SK-N-DZ (cell line): ENCODE measurements at places on chromosomes 7 and 10.

GRCh38 chr7:46791188-46791587, 790.7 kb downstream of the TNS3 start:
- DNase-seq: peak; percentile 7

- no peak for DNase-seq
Observed at GRCh38 chr10:108696792-108697477, 1226.4 kb downstream of the XPNPEP1 start.

GRCh38 chr10:23073527-23073926, 21.9 kb upstream of the MSRB2 start:
- no peak for DNase-seq

DNA sequence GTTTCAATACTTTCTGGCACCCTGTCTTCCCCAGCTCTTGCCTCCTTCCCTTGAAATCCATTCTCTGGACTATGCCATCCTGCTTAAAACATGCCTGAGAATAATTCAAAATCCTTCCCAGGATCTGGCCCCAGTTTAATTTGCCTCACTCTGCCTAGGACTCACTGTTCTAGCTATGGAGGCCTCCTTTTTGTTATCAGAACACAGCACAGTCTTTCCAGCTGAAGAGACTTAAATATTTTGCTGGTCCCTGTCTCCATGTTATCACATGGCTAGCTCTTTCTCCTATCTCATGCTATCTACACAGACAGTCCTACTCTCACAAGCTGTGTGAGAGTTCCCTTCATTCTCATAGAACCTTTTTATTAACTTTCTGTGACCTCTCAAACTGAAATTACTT, 194.8 kb downstream of the RNLS start:
- no peak for DNase-seq

DNA sequence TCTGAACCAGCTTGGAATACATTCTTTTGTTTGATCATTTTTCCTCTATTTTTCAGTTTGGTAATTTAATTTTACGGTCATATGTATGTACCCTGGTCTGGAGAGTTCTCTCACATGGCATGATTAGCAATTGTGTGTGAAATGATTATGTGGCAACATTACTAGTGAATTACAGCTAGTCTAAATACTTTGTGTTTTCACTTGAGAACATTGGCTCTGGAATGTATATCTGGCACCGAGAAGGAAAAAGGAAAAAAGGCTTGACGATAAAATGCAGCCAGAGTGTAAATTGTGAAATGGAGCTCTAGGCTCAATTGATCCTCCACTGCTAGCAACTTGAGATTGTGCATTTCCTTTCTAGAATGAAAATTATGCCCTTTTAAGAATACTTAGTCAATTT, 397.2 kb downstream of the EXOC4 start:
- no peak for DNase-seq

- no peak for DNase-seq
Observed at GRCh38 chr10:6012121-6012905, 35.0 kb upstream of the IL15RA start.

GRCh38 chr10:34656661-34657060, 158.4 kb downstream of the PARD3 start:
- DNase-seq: no peak

DNA sequence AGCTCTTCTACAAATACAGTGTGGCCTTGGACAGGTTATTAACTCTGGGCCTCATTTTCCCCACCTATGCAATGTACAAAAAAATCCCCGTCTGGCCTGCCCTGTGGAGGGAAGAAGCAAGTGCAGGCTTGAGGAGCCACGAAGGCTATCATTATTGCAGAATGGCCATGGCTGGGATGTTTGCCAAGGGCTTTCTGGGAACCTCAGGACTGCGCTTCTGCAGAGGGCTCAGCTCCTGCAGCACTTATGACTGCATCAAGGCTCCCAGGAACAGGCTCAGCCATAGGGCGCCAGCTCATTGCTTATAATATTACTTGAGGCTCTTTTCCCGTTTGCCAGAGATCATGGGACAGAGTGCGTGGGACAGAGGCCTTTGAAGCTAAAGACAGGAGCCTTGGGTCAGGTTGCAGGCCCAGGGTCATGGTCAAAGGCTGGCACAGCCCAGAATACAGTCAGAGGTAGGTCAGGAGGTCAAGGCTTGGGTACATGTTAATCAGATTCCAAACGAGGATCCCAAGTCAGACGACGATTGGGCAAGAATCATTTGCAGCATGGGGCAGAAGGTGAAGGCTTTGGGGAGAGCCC, 20.6 kb upstream of the C10orf105 start:
- no peak for DNase-seq

DNA sequence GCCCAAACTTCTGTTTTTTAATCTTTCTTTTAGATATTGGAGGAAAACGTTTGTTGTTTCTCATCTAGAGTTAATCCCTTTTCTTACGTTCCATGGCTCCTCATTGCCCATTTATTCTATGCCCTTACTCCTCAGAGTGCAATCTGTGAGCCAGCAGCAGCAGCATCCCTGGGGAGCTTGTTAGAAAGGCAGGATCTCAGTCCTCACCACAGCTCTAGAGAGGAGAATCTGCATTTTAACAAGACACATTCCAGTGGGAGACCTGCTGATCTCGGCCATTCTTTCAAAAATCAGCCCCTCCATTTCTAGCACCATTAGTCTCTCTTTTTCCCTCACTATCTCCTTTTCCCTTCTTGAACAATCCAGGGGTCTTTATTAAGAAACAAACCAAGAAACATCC, 84.4 kb upstream of the NOBOX start:
- DNase-seq: no peak

GRCh38 chr7:104998040-104998752, 15.8 kb upstream of the KMT2E start:
- no peak for DNase-seq

DNA sequence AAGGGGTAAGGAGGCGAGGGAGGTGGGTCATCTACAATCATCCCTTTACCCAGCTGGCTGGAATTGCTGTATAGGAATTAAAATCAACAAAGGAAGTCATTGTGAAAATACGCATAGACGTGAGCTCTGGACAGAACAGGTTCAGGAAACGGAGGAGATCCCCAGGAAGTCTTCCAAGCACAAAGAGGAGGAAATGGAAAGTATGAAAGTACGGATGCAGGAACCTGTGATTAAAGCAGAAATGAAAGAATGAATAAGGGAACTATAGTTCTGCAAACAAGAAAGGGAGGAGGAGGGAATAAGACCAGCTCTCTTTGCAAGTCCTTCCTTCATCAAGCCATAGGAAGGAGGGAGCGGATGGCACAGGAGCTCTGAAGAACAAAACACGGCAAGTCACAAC, 61.8 kb downstream of the PYROXD2 start:
- DNase-seq: no peak

- no peak for DNase-seq
Observed at GRCh38 chr10:43136995-43137716, 1.1 kb upstream of the CSGALNACT2 start.

- DNase-seq: peak; percentile 38
Observed at GRCh38 chr10:29239569-29240472, 49.0 kb upstream of the LYZL1 start.

DNA sequence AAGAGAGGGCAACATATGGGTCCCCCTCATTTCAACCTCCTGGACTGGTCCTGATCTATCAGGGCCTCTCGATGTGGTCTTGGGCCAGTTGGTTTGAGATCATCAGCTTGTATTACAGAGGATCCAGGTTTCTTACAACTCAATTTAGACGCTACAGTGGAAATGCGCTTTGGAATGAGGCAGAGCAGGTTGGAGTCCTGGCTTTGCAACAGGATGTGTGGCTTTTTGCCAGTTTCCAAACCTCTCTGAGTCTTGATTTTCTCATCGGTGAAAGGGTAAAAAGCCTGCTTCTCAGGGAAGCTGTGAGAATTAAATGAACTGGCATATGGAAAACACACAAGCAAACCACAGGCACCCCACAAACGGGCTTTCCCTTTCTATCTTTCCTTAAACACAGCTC, 37.5 kb upstream of the MKI67 start:
- DNase-seq: no peak

- DNase-seq: no peak
Observed at GRCh38 chr10:1746796-1747195, 9.5 kb upstream of the ADARB2 start.

DNA sequence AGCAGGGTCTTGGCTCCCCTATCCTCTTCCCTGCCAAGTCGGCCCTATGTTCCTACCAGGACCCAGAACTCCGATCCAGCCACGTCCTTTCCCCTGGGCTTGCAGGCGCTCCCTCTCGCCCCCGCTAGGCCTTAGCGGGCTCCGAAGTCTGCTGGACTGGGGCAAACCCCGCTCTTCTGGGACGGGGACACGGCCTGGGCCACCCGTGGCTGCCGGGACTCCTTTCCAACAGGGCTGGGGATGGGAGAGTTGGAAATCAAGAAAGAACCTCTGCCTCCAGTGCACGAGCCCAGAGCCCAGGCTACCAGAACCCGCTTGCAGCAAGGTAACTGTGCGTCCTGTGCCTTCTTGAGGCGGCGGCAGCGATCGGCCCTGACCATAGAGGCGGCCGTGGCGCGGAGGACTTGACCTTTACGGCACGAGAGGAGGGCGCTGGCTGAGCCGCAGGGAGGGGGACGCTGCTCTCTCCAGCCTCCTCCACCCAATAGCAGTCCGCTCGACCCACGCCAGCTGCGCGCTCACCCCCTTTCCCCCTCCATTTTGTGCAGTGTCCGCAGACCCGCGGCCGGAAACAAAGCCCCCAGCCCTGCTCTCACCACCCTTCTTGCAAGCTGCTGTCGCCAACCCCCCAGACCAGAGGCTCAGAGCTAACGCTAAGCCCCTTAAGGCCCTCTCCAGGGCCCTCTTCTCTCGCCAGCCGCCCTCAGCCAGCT, 7.0 kb upstream of the HOXA11 start:
- DNase-seq: no peak
